ENCODE measurements at places on chromosomes 12 and 14. TPM values are rescaled to one million over a fixed set of nuclear protein-coding genes. Genes with fewer than 3 reads are reported as not detected.

GRCh38 chr12:2051700-2052621 lies 826 bp upstream of the CACNA1C start:
- H3K27ac ChIP-seq, result no peak overlapping the region
- H3K4me1 ChIP-seq, result peaks cover 18% of the 10 kb centered on the region
- no peaks in the 10 kb centered on the region for H3K36me3 ChIP-seq
- H3K4me3 ChIP-seq, result peak overlapping the region; percentile 42
- H3K27me3 ChIP-seq, result peaks cover 62% of the 10 kb centered on the region

DNA sequence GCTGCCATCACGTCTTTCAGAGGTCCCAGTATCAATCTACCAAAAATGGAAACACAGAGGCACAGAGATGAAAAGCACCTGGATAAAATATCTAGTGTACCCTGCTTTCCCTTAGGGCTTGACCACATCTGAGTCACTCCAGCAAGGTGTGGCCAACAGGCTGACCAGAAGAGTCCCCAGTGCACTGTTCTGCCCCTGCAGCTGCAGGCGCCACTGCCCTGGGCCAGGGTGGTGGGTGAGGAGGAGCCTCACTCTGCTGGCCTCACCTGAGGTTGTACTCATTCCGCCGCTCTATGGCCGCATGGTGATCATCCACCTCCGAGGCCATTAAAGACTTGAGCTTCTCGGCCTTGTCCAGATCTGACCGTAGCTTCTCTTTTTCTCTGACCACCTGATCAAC lies 60.4 kb downstream of the NIN start:
- H3K4me3 ChIP-seq, result no peak overlapping the region
- no peaks in the 10 kb centered on the region for H3K4me1 ChIP-seq
- H3K27ac ChIP-seq, result no peak overlapping the region
- no peak for DNase-seq

DNA sequence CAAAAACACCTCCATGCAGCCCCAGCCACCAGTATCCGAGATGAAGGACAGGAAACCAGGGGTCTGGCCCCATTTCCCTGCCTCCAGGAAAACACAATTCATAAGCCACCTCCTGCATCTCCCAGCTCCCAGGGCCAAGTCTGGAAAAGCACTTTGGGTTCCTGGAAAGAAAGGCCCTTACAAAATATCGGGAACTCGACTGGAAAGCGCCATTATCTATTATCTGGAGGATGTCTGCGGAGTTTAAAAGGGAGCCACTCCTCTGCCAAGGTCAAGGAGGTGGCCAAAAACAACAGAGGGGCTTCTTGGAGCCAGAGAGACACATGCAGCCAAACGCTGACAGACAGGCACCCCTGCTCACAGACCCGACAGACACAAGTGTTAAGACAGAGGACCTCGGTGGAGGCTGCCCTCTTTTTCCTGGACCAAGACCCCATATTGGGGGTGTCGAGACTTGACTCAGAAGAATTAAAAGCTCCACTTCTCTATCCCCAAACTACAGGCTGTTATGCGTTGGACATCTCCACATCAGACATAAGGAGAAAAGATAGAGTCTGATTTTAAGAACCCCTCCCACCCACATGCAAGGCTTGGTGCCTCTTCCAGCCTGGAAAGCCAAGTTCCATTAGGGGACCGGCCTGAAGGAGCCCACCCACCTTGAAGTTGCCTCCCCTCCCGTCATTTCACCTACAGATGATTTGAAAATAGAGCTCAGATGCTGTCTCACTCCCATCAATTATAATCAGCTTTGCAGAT lies 9.6 kb downstream of the ACTN1 start:
- H3K36me3 ChIP-seq, result peaks cover 10% of the 10 kb centered on the region
- peak; percentile 88 for DNase-seq
- no peak overlapping the region for H3K4me3 ChIP-seq
- H3K27ac ChIP-seq, result peak overlapping the region; percentile 85

GRCh38 chr14:68479247-68479646 lies 313.6 kb downstream of the ZFP36L1 start:
- H3K27me3 ChIP-seq, result no peaks in the 10 kb centered on the region
- no peaks in the 10 kb centered on the region for H3K36me3 ChIP-seq
- peaks cover 3% of the 10 kb centered on the region for H3K4me1 ChIP-seq

- H3K4me3 ChIP-seq, result no peak overlapping the region
- peaks cover 61% of the 10 kb centered on the region for H3K27me3 ChIP-seq
- H3K4me1 ChIP-seq, result peaks cover 17% of the 10 kb centered on the region
- no peak for DNase-seq
Measured at GRCh38 chr12:132617822-132618682, 524 bp upstream of the P2RX2 start.

- H3K36me3 ChIP-seq, result no peaks in the 10 kb centered on the region
- no peak overlapping the region for H3K27ac ChIP-seq
Measured at GRCh38 chr12:118986050-118986449, 4.7 kb downstream of the SRRM4 start.

- DNase-seq, result no peak
- peaks cover 77% of the 10 kb centered on the region for H3K4me1 ChIP-seq
- H3K4me3 ChIP-seq, result no peak overlapping the region
- no peaks in the 10 kb centered on the region for H3K27me3 ChIP-seq
- peak overlapping the region; percentile 17 for H3K27ac ChIP-seq
Measured at GRCh38 chr12:124451637-124452243, 115.7 kb downstream of the NCOR2 start.

Gene KIF5A
- polyA plus RNA-seq, result 0.85 TPM

Gene PLCZ1
- polyA plus RNA-seq, result not detected

Gene SLC25A47
- polyA plus RNA-seq, result 0.15 TPM

Gene CMTM5
- 3.7 TPM for polyA plus RNA-seq

Gene CABP1
- 2.7 TPM for polyA plus RNA-seq

Gene ARHGEF25
- polyA plus RNA-seq, result 40.4 TPM

Data from muscle of leg (tissue), 16 donors.